CD4-positive, alpha-beta T cell treated with Interleukin-15 for 4 hours (primary cell): ENCODE measurements at places on chromosomes 11 and 22.

GRCh38 chr11:24390016-24390415 is 106.8 kb upstream of the LUZP2 start:
- no peak for DNase-seq

DNA sequence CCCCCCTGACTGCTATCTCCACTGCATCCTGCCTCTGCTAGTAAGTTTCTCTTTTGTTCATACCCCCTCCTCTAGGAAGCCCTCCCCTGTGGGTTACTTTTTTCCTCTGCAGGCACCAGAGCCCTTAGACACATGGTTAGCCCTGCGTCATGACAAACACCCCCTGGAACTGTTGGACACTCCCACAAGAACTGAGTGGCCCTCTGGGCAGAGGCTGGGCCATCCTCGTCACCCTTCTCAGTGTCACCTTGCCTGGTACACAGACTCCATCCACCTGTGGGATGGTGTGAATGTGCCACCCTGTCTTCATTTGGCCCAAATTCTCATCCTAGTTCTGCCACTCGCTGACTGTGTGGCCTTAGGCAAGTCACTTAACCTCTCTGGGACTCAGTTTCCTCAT is 4.1 kb upstream of the RAB3IL1 start:
- no peak for DNase-seq

GRCh38 chr11:76665921-76666351 is 4.6 kb downstream of the LRRC32 start:
- no peak for DNase-seq

DNA sequence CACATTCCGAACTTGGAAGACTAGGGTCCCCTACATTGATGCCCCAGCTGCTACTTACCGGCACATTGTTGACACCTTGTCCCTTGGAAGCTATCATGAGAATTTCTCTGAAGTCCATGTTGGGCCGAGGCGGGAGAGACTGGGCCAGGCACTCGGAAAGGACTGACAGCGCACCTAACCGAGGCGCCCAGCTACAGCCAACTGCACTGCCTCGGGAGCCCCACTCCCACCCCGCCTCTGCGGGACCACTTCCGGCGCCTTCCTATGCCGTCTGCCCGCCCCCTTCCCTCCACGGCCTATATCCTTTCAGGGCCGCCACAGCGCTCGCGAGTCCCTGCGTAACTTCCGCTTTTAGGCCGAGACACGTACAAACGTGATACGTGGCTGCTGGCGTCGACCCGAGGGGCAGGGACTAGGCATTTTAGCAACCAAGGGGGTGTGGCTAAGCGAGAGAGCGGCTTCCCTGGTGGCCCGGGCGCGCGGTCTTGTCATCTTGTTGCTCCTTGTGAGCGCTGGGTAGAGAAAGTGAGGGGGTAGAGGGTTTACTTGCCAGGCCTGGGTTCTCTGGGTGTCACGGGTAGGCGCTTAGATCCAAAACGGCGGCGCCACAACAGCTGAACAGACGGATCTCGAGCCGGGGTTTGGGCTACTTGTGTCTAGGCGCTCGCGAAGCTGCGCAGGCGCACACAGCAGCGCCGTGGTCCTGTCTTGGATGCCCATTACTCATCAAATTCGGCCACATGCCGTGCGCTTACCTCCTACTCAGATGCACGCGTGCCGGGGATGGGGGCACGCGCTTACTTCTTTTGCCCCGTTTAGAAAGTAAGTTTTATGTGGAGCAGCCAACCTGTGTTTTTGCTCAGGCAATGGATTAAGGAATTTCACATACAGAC is at the start of gene SPTY2D1:
Gene SPTY2D1, minus strand, starts transcription at position 203 of the 893 bp plus-strand sequence. Its CDS starts 85 bp downstream, at position 118.
- peak; percentile 97 for DNase-seq

- peak; percentile 68 for DNase-seq
These were observed 142.9 kb downstream of the CRYBB2 start for GRCh38 chr22:25362215-25362882.

DNA sequence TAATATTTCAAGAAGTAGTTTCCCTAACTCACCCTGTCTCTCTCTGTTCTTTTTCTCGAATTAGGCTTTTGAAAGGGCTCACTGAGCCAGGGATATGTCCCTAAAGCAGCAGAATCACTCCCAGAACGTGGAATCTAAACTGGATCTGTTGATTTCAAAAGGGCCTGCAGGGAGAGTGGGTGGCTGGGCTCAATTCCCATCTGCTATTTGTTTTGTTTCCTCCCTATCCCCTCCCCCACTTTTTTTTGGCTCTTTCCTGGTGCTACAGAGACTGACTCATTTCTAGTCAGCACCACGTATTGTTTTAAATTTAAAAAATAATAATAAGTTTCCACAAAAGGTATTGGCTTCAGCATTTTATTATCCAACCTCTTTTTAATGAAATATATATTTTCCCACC is 961.5 kb downstream of the FAM181B start:
- DNase-seq, result no peak

GRCh38 chr11:6735306-6735705 is 36.5 kb downstream of the OR2AG2 start:
- peak; percentile 56 for DNase-seq

- DNase-seq, result no peak
These were observed 29.8 kb downstream of the ARHGAP42 start for GRCh38 chr11:100716838-100717237.

DNA sequence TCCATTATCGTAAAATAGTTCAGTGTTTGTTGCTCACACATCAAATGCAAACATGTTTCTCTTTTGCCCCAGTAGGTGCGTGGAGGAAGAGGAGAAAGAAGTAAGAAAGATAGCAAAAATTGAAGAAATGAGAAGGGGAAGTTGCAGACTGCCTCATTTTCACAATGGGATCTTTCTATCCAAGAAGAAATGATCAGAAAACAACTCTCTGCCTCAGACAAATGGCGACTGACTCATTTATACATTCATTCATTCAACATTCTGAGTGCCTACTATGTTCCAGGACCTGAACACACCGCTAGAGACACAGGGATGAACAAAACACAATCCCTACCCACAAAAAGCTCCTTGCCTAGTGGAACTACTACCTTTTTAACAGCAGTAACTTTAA is 367 bp downstream of the HPS5 start:
- DNase-seq, result no peak

- no peak for DNase-seq
These were observed 349 bp downstream of the TSSC4 start for GRCh38 chr11:2400762-2401435.

DNA sequence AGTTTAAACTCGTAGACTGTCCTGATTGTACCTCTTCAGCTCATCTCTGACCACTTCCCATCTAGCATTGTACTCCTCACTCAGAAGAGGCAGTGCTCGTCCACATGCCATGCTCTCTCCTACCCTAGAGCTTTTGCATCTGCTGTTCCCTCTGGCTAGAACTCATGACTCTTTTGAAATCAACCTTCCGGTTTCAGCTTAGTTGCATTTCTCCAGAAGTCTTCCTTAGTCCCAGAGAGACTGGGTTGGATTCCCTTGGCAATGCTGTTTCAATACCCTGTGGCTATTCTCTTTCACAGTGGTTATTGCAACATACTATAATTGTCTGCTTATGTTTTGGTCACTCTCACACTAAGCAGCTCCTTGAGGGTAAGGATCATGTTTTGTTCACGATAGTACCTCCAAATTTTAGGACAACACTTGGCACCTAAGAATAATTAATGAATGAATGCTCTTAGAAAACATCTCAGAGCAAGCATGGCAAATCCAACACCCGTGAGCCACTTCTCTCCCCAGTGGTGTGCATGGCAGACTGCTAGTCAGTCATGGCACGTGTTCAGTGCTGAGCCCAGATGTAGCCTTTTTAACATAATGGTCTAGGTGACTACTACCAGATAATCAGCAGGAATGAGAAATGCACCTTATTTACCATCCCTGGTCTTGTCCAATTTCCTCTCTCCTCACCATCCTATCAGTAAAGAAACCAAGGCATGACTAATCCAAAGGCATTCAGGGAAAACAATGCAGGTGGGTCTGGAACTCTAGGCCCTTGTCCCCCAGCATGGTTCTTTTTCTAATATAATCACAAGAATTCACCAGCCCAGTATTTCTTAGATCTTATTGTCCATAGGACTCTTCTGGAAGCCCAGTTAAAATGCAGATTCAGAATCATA is 14.5 kb downstream of the SEPTIN3 start:
- no peak for DNase-seq

DNA sequence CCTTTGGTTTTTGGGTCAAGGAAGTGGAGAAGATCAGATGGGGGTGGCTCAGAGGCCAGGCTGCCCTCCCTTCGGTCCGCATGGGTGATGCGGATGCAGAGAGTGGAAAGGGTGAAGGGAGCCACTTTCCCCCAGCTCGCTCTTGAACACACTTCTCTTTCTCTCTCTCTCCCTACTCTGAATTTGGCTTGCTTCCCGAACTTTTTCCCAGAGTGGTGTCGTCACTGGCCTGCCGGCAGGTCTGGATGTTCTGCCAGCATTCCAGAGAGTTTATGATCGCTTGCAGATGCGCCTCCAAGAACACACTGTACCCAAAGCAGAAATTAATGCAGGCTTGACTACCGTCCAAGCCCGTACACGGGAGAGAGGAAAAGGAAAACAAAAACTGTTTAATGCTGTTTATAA is 103.2 kb downstream of the ZBTB16 start:
- DNase-seq, result no peak

- DNase-seq, result no peak
These were observed 31.9 kb downstream of the ANKK1 start for GRCh38 chr11:113419454-113420003.

DNA sequence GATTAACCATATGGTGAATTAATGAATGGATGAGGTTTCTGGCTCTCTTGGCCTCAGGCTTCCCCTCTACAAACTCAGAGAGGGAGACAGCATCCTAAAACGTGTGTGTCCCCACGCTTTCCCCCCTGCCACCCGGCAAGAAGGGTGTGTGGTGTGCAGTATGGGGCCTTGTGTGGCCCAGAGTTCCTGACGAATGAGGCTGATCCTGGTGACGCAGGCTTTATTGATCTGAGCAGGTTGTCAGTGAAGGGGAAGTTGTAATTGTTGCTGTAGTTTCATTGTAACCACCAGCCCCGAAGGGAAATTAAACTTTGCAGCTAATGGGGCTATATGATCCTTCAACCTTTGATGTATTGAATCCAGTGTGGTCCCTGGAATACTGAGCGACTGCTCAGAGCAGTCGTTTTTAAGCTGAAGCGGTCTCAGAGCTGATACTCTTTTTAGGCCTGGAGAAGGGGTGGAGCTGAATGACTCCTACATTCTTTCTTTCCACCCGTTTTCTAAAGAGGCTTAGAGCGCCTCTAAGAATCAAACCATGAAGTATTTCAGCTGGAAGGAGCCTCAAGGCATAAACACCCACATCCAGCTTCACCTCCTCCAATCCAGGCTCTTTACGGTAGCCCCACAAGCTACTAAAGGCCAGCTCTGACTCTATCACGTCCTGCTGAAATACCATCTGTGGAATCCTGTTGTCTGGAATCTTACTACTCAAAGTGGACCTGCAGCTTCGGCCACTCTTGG is 284.7 kb downstream of the MIAT start:
- no peak for DNase-seq

DNA sequence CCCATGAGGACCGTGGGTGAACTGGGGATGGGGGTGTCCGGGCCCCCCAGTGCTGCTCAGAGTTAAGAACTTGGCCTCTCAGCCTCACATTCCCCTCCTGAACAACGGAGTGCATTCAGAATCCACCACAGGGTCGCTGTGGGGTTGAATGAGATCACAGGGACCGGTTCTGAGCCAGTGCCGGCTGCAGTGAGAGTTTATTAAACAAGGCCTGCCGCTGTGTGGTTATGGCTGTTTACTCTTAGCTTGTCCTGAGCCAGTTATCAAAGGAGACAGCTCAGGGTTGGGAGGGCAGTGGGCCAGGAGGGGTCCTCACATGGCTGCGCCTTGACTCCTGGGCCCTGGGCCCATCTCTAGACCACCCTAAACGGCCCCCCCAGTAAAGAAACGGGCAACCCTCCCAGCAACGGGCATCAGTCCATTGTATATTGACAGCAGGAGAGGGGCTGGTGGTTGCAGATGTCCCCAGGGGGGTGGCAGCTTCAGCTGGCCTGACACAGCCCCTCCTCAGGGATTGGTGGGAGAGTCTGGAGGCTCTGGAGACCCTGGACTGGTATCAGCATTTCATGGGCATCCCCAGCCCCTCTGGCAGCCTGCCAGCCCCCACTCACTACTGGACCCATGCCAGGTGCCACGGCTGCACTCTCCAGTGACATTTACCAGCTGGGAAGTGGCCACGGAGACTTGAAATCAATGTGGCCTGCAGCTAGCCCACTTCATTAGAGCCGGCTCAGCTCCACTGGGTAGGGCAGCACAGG is 15.1 kb upstream of the CABP7 start:
- no peak for DNase-seq

GRCh38 chr22:46674367-46674781 is 54.2 kb downstream of the GRAMD4 start:
- DNase-seq, result peak; percentile 74

GRCh38 chr11:64415286-64415685 is 56.3 kb downstream of the RPS6KA4 start:
- DNase-seq, result no peak

DNA sequence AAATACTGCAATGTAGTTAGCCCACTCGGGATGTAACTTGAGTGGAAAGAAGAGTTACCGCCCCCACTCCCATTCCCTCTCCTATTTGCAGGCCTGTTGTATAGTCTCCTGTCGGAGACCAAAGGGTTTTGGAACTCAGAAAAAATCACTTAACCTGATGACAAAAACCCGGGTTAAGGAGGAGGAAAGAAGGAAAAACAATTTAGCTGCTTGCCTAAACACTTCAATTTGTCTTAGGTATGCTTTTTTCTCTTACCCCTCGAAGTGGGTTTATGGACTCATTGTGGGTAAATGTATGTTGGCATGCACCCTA is 2.2 kb downstream of the YAP1 start:
- no peak for DNase-seq

GRCh38 chr11:18368221-18368620 is 26.1 kb upstream of the LDHA start:
- no peak for DNase-seq

DNA sequence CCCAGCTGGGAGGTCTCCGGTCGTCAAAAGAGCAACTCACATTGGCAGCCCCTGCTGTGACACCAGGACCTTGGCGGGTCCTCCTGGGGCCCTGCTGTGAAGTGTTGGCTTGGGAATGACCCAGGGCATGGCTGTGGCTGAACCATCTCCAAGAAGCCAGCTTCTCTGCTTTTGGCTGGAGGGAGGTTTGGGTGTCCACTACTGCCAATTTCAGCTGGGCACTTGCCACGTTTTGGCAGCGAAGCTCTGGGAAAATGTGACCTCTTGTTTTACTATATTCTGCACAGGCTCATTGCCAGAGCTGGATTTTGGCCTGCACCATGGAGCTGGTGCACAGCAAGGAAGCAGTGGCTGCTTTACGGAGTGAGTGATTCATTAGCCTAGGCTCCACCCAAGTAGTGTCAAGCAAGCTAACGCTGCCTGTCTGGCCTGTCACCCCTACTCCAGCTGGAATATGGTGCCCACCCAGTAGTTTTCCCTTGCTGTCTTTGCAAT is 24.3 kb upstream of the SMCO4 start:
- DNase-seq, result no peak

DNA sequence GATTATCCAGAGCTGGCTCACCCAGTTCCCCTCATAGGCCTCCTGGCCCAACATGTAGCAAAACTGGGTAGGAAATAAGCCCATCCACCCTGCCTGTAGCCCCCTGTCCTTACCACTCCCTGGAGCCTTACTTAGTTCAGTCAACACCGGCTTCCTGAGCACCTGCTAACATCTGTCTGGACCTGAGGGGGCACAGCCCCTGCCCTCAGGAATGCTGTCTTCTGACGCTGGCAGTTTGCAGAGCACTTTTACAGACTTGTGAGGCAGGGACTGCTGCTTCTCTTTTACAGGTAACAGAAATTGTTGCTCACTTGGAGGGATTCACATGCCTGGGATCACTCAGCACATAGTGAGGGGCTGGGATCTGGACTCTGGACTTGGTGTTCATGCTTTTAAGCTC is 152.0 kb upstream of the TBCEL start:
- no peak for DNase-seq
